ENCODE measurements at places on chromosomes 1 and 21.

- DNase-seq: no peak
Observed at GRCh38 chr1:174812656-174813055, 187.1 kb upstream of the CACYBP start.

GRCh38 chr1:225813214-225813964 is 3.5 kb downstream of the EPHX1 start:
- peak; percentile 75 for DNase-seq

DNA sequence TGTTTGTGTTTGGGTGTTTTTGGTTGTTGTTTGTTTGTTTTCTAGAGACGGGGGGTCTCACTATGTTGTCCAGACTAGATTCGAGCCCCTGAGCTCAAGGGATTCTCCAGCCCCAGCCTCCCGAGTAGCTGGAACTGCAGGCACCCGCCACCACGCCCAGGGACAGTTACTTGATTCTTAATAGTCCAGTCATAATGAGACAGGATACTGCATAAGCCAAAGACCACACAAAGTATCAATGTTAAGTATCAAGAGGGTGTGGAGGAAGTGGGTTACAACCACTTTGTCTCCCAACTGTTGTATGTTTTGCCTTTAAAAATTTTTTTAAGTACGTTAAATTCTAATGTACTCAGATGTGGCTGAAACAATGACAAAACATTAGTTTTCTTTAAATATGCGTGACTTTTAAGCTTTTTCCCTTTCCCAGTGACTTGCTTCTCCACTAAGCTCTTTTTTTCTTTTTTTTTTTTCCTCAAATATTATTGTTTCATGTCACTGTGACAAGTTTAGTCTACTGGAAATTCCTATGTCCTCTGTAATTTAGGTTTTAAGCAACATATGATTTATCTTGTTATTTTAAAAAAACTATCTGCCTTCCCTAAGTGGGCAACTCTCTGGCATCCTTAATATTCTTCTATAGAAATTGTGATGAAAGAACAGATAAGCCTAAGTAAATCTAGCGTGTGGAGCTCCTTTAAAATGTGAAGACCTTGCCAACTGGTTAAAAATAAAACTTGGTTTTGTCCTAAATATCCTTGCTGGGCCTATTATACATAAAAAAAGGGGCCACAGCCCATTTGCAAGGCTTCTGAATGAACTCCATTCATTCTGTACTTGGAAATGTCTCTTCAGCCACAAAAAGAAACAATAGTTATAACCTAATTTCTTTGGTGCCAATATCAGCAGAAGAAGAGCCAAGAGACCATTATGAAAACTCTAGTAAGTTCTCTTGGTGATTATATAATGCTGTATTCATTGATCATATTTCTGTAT is 56.2 kb upstream of the DPH5 start:
- no peak for DNase-seq

DNA sequence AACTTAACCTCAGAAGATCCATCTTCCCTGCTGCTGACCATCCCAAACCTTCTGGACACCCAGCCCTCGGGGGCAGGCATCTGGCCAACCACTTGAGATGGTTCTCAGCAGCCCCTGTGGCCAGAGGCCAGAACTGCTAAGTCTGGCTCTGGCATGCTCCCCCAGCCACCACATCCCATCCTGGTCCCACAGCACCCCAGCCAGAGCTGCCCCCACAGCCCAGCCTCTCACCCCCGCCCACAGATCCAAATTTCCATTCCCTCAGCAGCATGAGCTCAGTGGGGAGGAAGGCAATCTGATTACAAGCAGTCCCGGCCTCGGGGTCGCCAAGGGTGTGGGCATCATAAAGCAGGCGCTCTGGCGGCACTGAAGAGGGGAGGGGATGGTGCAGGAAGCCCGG is 45.6 kb downstream of the GLIS1 start:
- no peak for DNase-seq

DNA sequence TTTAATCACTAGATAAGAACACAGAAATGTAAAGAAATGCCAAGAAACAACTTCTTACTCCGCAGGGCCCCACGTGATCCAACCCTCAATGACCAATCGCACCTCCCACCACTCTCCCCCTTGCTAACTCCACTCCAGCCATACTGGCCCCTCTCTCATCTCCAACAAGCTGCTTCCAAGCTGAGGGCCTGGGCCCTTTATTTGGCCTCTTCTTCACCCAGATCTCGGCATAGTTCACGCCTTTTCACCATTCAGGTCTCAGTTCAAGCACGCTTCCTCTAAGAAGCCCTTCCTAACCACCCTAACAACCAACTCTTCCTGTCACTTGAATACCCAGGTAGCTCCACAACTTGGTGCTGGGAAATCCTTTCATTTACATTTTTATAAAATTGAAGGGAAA is 110.7 kb downstream of the TGFBR3 start:
- no peak for DNase-seq

- DNase-seq: no peak
Observed at GRCh38 chr1:16051039-16051438, 7.5 kb downstream of the CLCNKB start.

DNA sequence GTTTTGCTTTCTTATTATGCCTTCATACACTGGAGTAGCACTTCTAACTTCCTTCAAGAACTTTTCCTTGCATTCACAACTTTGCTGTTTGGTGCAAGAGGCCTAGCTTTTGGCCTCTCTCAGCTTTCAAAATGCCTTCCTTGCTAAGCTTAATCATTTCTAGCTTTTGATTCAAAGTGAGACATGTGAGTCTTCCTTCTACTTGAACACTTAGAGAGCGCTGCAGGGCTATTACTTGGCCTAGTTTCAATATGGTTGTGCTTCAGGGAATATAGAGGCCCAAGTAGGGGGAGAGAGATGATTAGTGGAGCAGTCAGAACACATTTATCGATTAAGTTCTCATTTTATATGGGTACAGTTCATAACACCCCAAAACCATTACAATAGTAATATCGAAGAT is 12.4 kb downstream of the ANGEL2 start:
- DNase-seq: no peak

DNA sequence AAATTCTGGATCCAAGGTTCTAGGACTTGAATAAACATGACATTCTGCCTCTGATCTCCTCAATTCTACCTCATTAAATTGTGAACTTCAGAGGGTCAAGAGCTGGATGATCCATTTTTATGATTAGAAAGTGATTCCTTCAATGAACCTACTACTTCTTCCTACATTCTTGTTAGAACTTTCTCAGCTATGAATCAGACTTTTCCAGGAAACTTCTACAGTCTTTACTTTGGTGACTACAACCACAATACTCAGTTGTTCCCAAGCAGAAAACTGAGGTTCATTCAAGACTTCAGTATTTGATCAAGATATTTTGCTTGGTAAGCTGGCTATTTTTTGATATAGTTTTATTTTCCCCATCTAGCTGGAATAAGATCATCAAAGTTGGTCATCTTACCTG is 51.4 kb downstream of the CDC7 start:
- no peak for DNase-seq

GRCh38 chr1:156437037-156437867 is 63.3 kb downstream of the MEF2D start:
- DNase-seq: no peak

- DNase-seq: no peak
Observed at GRCh38 chr1:938088-938683, 14.5 kb downstream of the SAMD11 start.

GRCh38 chr1:14694589-14694988 is 96.1 kb downstream of the KAZN start:
- DNase-seq: no peak

GRCh38 chr1:56866656-56867055 is 12.1 kb downstream of the C8A start:
- no peak for DNase-seq

DNA sequence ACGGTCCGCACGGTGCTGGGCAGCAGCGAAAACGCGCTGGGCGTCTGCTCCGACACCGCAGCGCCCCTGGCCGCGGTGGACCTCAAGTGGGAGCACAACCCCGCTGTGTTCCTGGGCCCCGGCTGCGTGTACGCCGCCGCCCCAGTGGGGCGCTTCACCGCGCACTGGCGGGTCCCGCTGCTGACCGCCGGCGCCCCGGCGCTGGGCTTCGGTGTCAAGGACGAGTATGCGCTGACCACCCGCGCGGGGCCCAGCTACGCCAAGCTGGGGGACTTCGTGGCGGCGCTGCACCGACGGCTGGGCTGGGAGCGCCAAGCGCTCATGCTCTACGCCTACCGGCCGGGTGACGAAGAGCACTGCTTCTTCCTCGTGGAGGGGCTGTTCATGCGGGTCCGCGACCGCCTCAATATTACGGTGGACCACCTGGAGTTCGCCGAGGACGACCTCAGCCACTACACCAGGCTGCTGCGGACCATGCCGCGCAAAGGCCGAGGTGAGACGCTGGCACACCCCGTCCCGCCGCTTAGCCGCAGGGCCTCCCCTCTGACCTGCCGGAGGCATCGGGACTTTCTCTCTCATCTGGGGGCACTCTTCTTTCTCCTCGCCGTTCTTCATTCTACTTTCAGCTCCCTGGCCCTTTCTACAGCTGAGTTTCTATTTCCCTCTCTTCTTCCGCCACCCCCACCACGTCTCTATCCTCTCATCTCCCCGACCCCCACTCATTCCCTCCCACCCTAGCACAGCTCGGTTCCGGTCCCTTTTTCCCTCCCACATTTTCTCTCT is 1.0 kb downstream of the NPR1 start:
- DNase-seq: no peak

GRCh38 chr1:180151508-180151907 is 3.2 kb upstream of the QSOX1 start:
- DNase-seq: no peak

DNA sequence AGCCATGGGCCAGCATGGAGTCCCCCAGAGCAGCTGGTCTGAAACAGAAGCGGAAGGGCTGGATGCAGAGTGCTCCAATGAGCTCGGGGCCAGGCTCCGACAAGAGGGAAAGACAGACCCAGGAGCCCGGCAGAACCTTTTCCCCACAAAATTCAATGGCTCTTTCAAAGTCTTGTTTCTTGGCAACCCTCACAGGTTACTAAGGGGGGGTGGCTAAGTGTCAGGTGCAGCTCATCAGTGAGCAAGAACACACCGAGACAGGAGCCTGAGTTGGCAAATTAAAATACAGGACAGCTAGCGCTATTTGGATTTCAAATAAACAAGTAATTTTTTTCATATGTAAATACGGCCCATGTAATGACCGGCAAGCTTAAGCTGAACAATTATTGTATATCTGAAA is 27.3 kb downstream of the PGBD5 start:
- no peak for DNase-seq

GRCh38 chr1:210597555-210598134 is 268.9 kb downstream of the HHAT start:
- DNase-seq: no peak

DNA sequence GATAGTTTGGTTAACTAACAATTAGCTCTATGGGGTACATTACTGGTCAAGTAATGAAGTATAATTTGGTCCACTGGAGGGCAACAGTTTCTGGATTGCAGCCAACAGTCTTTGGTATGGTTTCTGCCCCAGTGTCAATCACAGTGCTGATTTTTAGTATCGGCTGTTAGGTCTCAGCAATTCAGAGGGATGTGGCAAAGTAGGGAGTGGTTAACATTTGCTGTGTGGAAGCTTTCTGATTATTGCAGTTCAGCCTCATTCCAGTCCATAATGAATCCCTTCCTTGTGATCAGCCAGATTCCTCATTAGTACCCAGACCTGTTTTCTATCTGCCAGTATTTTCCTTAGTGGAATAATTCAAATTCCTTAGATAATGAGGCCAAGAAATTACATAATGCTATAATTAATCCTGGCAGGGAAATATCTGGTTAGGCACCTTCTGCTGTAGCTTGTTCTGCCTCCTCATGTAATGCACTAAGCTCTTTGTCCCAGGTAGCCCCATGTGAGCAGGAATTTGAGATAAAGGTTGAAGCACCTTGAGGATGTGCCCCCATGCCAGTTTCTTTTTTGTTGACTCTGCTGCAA is 14.0 kb downstream of the F3 start:
- no peak for DNase-seq

DNA sequence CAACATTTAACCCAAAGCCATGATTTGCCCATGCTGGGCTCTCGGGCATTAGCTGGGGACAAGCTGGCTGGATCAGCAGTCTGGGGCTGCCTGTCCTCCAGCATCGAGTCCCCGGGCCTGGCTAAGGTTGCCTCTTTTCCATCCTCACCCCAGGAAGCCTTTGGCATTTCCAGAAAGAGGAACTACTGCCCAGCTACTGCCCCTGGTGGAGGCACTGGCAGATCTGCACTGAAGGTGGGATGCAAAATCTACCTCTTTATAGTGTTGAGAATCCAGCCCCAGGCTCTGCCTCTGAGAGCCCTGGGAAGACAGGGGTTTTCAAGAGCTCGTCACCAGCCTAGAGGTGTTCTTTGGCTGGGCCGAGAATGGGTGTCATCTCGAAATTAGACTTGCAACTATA is 635.9 kb downstream of the MATN1 start:
- DNase-seq: no peak

GRCh38 chr21:45821998-45822397 is 159.6 kb upstream of the COL6A1 start:
- no peak for DNase-seq

- no peak for DNase-seq
Observed at GRCh38 chr1:82377201-82377884, 576.6 kb downstream of the ADGRL2 start.

GRCh38 chr1:49187056-49187455 is 410.4 kb upstream of the BEND5 start:
- DNase-seq: no peak

DNA sequence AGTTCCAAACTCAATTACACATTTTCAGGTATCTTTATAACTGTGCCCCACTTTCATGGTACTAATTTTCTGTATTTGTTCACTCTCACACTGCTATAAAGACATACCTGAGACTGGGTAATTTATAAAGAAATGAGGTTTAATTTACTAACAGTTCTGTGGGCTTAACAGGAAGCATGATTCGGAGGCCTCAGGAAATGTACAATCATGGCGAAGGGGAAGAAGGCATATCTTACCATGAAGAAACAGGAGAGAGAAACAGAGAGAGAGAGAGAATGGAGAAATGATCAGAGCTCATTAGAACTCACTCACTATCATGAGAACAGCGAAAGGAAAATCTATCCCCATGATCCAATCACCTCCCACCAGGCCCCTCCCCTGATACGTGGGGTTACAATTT is 874.1 kb upstream of the B3GALT2 start:
- DNase-seq: no peak

DNA sequence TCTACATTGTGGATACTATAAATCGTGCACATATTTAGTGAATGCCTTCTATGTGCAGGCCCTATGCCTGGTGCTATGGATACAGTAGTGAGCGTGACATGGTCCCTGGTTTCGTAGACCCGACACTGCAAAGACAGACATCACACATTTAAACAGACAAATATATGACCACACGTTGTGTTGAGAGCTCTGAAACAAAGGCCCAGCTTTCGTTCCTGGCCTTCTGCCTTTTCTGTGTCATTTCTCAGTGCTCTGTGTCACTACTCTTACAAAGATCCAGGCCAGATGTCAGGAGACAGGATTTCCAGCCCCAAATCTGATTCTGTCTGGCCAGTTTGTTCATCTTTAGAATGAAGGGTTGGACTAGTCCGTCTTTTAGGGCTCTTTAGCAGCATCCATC is 19.3 kb upstream of the TRABD2B start:
- no peak for DNase-seq

DNA sequence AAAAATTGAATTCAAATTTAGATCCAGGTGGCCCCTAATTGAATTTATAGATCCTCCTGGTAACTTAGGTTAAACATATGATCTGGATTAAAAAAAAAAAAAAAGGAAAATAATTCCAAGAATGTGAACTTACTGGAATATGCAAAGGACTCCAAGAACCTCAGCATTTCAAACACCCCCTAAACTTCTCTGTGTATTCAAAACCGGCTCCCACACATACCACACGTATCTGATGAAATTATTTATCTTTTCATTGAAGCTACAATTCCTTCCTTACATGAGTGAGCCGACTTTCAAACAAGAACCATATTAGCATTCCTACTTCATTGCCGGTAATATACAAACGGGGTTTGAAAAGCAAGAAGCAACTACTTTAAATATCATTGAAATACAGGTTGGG is 61.4 kb upstream of the FMN2 start:
- no peak for DNase-seq

All from NCI-H510A (cell line).